ENCODE measurements at places on chromosomes 2 and 18. TPM values are rescaled to one million over a fixed set of nuclear protein-coding genes. Genes with fewer than 3 reads are reported as not detected.

AQP4 gene
- total RNA-seq: not detected

ADI1 gene
- 52.7 TPM for total RNA-seq

KCNG2 gene
- 0.19 TPM for total RNA-seq

FIGN gene
- total RNA-seq: 1.7 TPM

VIT gene
- total RNA-seq: 0.85 TPM

TYW5 gene
- total RNA-seq: 8.5 TPM

GALNT14 gene
- total RNA-seq: 1.7 TPM

SCYGR4 gene
- not detected for total RNA-seq

NT5DC4 gene
- not detected for total RNA-seq

FAM98A gene
- total RNA-seq: 65.9 TPM

DNAH7 gene
- 0.19 TPM for total RNA-seq

DOK6 gene
- total RNA-seq: 0.77 TPM

C2orf81 gene
- 1.1 TPM for total RNA-seq

CDK15 gene
- 0.56 TPM for total RNA-seq

RRM2 gene
- total RNA-seq: 3.7 TPM

SERPINB10 gene
- total RNA-seq: not detected

CDH20 gene
- total RNA-seq: 0.28 TPM

CYTIP gene
- 5.9 TPM for total RNA-seq

PID1 gene
- total RNA-seq: 6.9 TPM

EPB41L3 gene
- 24.0 TPM for total RNA-seq

MAP3K19 gene
- total RNA-seq: not detected

ASXL3 gene
- 1.1 TPM for total RNA-seq

TUBA3E gene
- not detected for total RNA-seq

G6PC2 gene
- not detected for total RNA-seq

IL1B gene
- 229 TPM for total RNA-seq

RUFY4 gene
- total RNA-seq: not detected

POMC gene
- total RNA-seq: 0.85 TPM

C18orf63 gene
- total RNA-seq: not detected

IL1RN gene
- total RNA-seq: 0.28 TPM

Data from regular cardiac myocyte (primary cell).